ENCODE measurements at places on chromosomes 16 and 17.
A peak's percentile ranks its signal among the peaks of the same experiment; 100 is the strongest.

DNA sequence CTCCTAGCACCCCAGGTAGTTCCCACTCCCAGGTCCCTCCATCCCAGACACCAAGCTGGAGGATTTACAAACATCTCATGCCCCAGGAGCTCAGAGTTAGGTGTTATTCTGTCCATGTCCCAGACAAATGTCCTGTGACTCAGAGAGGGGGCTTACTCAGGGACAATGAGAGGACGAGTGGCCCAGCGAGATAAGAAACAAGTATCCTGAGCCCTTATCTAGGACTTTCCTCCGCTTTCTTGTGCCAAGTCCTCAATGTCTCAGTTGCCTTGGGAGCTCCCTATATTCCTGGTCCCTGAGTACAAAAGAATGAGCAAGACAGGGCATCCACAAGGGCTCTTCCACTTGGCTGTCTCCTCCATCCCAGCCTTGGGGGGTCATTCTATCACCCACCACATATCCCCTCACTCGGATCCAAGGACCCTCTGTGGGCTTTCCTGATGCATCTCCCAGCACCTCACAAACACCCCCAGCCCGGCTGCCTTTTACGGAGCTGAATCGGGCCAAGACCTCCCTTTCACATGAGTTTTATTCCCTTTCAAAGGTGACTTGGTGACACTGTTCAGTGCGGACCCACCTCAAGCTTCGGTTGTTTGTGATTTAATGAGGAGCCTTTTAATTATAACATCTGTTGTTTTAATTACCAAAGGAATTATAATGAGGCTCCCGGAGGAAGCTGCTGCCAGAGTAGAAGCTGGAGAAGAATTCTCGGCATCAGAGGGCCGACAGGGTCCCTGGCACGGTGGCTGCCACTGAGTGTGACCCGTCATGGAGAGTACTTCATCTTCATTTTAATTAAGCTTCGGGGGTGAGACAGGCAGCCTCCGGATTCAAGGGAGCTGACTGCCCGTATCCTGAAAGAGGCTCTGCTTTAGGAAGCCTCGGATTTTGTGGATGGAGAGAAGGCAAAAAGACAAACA lies 121.5 kb downstream of the WSCD1 start:
- DNase-seq: no peak

GRCh38 chr16:13919330-13919682 lies 648 bp upstream of the ERCC4 start:
- DNase-seq: no peak

DNA sequence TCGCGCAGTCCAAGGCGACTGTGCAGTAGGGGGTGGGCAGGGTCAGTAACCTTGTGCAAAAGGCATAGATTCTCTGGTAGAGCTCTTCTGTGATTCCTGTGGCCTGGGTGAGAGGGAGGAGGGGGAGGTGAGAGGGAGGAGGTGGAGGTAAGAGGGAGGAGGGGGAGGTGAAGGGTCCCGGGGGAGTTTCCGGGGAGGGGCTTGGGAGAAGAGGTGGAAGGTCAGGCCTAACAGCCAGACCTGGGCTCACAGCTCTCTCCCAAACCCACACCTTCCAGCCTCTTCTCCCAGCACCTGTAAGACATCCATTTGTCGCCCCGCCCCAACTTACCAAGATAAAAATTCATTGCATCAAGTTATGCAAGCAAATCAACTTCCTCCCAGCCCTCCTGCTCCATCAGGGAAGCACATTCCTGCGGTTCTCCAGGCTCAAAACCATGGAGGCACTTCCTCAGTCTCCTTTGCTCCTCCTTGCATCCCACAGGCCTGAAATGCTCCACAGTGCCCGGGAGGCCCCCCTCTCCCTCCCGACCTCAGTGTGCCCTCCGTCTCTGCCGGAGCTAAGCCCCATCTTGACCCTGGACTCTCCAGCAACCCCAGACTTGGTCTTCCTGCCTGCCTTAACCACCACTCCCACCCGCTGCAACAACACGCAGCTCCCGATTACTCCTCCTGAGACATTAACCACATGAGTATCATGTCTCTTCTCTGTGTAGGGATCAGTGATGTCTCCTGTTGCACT lies 30.5 kb downstream of the PIK3R6 start:
- DNase-seq: no peak

GRCh38 chr16:24036614-24037013 lies 200.8 kb downstream of the PRKCB start:
- DNase-seq: no peak

DNA sequence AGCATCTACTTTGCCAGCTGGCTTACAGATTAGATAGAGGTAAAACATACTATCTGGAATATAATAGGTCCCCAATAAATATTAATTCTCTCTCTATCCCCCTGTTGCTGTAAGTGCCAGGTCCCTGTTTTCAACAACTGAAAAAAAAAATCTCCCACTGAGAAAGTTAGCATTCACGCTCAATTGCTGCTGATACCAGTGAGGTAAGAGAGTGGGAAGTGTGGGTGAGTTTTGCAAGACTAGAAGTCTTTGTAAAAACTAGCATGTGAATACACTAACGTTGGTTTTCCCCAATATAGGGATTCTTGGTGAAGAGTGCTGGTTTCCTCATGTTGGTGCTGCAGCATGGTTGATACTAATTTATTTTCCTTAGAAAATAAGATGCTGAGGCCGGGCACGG lies 11.7 kb upstream of the TAOK1 start:
- DNase-seq: no peak

GRCh38 chr17:58224315-58224714 lies 5.3 kb upstream of the MKS1 start:
- no peak for DNase-seq

- no peak for DNase-seq
These were observed 255.5 kb upstream of the KCNJ16 start for GRCh38 chr17:69819316-69820087.

- DNase-seq: peak; percentile 22
These were observed 2.6 kb upstream of the KRT36 start for GRCh38 chr17:41492351-41492750.

DNA sequence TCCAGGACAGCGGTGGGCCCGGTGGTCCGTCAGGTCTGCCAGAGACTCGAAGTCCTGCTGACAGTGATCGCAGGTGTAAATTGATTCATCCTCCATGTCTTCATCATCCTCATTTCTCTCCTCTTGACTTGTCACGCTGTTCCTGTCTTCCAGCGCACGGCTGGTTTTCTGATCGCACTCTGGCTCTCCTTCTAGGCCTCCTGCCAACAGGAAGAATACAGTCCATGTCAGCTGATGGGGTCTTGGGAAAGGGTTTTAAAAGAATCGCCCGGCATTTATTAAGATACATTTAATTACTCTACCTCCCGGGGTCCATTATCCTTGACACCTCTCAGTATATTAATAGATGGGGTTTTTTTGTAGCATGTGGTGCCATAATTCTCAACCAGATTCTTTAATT lies 125.1 kb downstream of the ZNF423 start:
- DNase-seq: no peak

Data from chondrocyte (in vitro differentiated cells).